ENCODE measurements at places on chromosomes 2 and 18.
A peak's percentile ranks its signal among the peaks of the same experiment; 100 is the strongest.

DNA sequence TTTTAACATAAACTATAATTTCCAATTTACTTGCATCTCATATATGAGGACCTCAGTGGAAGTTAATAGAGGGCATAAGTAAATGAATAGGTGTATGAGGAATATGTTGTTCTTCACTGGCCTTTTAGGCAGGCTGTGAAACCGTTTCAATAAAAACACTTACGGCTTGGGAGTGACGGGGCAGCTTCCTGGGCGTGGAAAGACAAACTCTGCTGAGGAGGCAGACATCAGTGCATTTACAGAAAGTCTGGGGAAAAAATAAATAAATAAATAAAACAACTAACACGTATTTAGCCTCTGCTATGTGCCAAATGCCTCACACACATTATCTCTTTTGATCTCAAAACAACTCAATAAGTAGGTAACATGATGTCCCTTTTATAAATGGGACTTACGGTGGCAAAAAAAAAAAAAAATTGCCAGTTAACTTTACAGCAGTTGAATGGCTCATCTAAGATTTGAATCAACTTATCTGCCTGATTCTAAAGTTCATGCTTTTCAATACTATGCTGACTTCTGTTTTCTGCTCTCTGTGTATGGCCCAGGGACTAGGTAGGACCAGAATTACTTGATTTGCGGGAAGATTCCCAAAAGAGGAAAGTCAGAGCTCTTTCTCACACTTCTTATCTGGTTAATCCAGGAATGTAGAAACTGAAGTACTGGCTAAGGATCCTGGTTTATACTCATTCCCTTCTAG lies 77.5 kb upstream of the LRATD1 start:
- no peak for DNase-seq

DNA sequence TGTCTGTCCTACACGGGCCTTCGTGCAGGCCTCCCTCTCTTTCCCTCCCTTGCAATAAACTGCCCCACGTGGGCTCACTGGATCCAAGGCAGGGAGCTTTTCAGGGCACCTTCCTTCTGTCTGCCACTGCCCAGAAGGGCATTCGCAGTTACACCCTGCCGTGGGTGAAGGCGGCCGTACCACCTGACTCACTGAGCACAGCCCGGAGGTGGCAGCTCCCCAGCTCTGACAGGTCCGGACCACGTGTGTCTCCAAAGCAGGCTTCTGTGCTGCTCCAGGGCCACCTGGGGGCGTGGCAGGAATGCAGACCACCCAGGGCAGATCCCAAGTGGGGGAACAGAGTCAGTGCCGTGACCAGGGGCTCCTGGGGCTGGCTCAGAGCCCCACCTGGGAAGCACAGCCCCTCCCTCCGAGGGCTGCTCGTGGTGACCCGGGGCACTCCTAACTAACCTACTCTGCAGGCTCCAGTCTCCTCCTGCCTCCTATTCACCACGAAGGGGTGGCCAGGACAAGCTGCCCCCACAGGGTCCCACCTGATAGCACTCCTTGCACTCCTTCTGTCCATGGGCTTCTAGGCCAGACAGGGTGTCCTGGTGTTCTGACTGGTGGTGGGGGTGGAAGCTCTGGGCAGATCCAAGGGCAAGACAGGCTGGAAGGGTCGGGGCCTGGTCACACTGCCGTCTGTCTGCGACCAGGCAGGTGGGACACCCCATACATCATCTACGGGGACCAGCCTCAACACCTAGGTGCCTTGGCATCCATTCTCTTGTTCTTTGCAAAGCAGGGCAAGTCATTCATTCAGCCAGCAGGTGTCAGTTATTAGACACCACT lies 9.7 kb downstream of the SNED1 start:
- DNase-seq, result no peak

DNA sequence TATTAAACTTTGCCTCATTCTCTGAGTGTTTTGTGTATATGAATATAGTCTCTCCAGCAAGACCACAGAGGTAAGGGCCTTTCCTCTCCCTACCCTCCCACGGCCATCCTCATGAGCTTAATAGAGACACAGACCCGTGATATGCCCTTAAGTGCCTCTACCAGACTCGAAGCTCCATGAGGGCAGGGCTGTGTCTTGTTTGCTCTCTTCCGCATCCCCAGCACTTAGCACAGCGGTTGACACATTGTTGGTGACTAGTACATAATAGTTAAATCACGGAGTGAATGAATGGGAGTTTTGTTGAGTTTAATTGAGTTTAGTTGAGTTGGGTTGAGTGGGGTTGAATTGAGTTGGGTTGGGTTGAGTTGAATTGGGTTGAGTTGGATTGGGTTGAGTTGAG lies 122.3 kb downstream of the ZFP36L2 start:
- no peak for DNase-seq

GRCh38 chr2:127080938-127081755 lies 25.8 kb downstream of the BIN1 start:
- DNase-seq, result no peak

GRCh38 chr18:40159141-40160017 lies 1795.7 kb upstream of the PIK3C3 start:
- peak; percentile 3 for DNase-seq

GRCh38 chr2:65654496-65654895 lies 222.1 kb upstream of the SPRED2 start:
- no peak for DNase-seq

DNA sequence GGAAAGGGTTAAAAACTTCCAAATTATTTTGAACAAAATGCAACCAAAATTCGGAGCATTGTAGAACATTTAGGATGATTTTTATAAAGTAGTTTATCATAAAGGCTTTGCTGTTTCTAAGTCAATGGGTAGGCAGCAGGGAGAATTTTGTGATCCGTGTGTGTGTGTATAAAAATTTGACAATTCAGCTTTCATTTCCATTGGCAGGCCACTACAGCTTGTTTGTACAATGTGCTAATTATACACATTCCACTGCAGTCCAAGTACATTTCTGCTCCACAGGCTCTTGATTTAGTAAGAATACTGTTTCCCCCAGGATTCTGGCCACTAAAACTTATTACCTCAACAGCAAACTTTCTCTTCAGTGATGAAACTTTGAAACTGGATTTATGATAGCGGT lies 71.8 kb upstream of the LTBP1 start:
- DNase-seq, result no peak

DNA sequence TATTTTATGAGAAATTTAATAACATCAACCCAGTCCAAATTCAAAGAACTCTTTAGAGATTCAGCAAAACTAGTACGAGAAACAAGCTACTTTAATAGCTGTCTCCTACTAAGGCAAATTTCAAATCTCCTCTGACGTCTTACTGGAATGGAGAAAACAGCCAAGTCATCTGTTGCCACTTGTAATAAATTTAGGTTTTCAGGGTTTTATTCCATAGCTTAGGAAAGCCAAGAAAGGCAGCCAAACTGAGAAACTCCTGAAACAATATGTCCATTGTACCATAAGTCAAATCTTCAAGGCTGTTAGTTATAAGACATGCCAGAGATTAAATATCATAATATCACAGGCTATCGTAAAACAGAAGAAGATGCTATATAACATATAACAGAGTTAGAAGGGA lies 524.6 kb upstream of the SETBP1 start:
- no peak for DNase-seq

GRCh38 chr18:50870138-50870845 lies 8.6 kb upstream of the ME2 start:
- no peak for DNase-seq

DNA sequence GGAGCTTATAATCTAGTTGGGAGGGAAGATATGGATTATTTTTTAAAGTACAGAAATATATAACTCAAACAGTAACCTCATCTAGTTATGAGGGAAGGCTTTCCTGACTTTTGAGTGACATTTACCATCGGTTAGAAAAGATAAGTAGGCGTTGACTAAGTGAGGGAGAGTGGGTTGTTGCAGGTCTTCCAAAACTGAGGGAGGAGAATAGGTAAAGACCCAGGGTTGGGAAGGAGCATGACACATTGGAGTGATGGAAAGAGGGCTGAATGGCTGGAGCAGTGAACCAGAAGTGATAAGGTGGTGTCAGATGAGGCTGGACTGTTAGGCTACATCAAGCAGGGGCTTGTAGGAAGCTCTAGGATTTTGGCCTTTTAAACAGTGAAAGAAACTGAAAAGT lies 10.6 kb upstream of the NUP35 start:
- no peak for DNase-seq

GRCh38 chr2:1193801-1194200 lies 219.5 kb upstream of the TPO start:
- DNase-seq, result no peak

DNA sequence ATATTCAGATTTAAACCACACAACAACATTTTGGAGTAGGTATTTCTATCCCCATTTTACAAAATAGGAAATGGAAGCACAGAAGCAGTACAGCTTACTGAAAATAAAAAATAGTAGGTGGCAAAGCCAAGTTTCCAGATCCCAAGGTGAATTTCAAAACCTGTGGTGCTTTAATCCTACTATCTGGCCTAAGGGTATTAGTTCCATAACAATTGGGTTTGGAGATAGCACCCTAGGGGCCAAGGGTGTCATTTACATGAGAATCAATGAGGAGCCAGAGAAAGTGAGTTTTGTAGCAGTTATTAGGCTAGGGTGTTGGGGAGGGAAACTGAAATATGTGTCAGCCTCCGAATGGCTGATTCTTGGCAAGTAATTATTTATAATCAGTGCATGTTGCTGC lies 24.9 kb downstream of the OSBPL6 start:
- DNase-seq, result no peak

DNA sequence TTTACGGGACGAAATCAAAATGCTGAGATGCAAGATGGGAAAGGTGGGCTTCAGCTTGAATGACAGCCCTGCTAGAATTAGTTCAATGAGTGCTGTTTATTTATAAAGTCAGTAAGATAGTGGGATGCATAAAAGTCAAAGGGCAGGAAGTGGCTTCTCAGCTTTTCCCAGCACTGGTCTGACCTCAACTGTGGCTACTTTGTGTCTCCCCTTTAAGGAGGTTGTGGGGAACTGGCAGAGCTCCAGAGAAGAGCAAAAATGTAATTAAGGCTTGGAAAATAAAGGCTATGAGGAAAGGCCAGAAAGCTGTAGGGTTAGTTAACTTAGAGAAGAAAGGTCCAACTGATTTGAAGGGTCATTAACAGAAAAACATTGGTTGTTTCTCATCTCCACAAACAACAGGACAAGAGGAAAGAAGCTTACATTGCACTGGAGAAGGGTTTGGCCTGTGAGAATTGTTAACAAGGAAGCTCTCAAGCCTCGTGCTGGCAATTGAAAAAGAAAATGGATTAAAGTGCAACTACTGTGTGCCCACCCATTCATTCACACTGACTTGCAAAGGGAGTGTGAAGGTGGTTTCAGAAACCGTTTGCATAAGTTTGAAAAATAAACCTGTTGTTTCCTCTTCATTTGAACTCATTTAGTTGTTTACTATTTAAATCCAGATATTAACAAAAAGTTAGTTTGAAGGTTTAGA lies 68.8 kb upstream of the CD28 start:
- DNase-seq, result no peak

DNA sequence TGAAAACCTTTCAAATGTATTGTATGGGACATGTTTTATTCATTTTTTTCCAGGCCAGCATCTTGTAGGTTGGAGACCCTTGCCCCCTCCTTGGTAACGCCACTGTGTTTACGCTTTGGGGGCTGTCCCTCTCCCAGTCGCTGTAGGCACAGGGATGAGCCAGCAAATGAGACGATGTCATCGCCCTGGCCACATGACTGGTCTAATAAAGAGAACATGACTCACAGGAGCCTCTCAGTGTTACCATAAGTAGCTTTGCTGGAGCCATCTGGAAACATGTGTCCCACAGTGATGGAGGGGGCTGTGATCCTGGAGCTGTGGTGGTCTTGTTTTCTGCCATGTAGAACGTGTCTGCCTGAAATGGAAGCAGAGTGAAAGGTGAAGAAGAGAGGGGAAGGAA lies 78.9 kb downstream of the CD8B2 start:
- DNase-seq, result no peak

- DNase-seq, result peak; percentile 82
Measured at GRCh38 chr2:74421221-74421870, at the start of the genes C2orf81 and WDR54. Gene C2orf81 (minus strand): TSS chr2:74421619. CDS start chr2:74421560, 59 bp downstream. Gene WDR54 (plus strand): TSS chr2:74421730. CDS start chr2:74422154, 424 bp downstream.

All from frontal cortex (tissue), 4 donors.